Lung (tissue), 17 donors: ENCODE measurements at places on chromosomes 1 and 21.
A peak's percentile ranks its signal among the peaks of the same experiment; 100 is the strongest.

DNA sequence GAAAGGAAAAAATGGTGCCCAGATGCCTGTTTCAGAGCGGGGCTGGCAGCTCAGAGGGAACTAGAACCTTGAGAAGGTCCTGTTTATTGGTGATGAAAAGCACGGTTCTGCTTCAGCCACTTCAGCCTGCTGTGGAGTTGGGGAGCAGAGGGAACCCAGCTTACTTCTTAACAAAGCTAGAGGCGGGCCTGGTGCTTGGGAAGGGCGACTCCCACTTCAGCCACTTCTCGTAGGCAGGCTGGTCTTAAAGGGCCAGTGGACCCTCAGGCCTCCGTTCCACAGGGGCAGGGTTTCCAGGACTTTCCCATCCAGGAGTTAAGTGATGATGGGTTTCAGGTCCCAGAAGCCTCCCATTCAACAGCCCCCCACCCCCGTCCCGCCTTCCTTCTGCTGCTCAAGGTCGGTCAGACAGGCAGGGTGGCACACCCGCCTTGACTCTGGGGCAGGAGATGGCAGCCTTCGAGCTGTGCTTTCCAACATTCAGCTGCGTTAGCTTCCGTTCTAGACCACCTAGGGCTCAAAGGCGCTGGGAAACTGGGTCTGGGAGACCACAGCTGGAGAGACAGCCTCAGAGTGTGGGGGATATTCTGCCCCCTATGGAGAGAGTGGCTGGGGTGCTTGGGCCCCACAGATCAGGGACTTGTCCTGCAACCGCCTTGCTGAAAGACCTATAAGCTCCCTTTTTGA, 3.4 kb downstream of the RUNX3 start:
- peak; percentile 63 for DNase-seq

GRCh38 chr1:41330588-41331545, 30.4 kb upstream of the FOXO6 start:
- DNase-seq, result peak; percentile 8

DNA sequence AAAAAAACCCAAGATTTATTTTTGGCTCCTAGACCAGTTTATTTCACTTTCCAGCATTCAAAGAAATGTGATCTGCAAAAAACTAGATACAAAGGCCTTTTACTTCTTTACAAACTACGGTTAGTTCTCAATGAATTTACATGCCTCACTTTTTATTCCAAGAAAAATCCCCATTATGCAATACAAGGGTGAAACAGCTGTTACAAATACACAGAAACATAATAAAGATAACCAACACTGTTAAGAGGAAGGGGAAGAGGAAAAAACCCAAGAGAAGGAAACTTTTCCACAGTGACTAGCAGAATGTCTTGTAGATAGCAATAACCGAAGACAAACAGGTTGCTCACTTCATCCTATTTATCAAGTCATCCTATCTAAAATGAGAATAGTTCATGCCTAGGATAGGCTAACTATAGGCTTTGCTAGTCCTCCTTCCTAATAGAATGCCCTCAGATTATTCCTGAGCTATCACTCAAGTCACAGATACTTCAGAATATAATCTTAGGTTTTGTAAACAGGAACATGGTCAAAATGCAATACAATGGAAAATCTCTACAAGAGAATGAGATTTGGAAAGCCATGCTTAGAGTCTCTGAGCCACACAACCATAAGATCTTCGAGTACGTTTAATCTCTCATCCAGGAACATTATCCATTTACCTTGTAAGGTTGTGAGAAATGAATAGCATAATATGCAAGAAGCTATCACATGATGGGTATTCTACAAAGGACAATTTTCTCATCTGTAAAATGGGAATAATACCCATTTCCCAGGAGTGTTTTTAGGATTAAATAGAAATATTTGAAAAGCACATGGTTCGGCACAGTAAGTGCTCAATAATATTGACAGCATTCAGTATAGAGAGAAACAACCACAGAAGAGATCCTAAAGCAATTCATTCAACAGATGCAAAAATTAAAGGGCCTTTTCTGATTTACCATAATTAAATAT, 5.4 kb downstream of the PNRC2 start:
- DNase-seq, result peak; percentile 95

DNA sequence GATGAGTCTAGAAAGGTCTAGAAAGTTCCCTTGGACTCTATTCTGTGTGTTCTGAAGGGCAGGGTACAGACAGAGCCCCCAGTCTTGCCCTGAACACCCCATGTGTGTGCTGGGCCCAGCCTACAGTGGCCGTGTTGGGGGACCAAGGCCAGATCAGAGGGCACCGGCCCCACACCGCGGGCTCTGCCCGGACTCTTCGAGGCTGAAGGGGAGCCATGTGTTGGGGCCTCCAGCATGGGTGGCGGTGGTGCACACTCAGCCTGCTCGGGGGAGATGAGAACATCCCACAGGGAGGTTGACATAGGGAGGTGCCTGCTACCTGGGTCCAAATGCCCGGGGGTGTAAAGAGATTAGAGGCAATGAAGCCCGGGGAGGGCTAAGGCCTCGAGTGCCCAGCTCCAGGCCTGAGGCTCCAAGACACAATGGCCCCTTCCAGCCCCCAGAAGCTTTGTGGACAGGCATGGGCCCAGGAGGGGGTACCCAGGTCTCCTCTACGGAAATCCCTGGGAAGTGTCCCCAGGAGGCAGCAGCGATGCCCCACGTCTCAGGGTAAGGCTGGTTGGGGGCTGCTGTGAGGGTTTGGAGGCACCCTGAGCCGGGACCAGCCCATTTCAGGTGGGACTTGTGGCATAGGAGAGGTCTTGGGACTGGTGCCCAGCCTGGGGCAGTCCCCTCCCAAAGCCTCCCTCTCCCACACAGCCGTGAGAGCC, 12.1 kb downstream of the ARHGEF16 start:
- no peak for DNase-seq

- no peak for DNase-seq
These were observed 120.5 kb downstream of the KCNK1 start for GRCh38 chr1:233734456-233734855.

DNA sequence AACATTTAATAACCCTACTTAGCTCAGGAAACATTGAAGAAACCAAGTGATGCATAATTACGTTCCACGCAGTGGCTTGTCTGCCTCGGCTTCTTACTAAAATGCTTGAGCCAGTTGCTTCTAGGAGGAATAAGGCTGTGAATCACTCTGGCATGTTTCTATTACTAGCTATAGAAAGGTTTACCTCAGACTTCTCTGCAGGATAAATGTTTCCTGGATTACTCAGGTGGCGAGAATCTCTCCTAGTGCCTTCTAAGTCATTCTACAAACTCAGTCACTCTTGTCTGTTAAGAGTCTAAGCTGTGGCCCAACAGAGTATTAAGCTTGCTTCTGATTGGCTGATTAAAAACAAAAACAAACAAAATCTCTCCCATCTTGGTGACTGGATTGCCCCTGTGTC, 92.0 kb upstream of the RALGPS2 start:
- DNase-seq, result no peak

DNA sequence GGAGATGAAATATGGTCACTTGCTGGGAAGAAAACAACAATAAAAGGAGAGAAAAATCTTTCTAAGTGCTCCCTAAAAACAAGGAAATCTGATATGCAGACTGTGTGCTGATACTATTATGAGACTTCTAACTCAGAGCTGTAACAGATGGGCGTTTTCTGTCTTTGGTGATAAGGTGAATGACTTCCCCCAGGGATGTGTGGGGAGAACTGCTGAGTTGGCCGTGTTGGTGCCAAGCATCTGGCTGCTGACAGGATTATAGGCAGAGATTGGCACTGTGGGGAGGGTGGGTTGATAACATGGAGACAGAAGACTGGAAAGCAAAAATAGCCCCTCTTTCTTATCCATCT, 438.5 kb upstream of the PLXNA2 start:
- no peak for DNase-seq

- no peak for DNase-seq
These were observed 1.3 kb downstream of the KAZN start for GRCh38 chr1:14599800-14600199.
